Psoas muscle (tissue), 8 donors: ENCODE measurements at places on chromosomes 5 and 9. TPM values are rescaled to one million over a fixed set of nuclear protein-coding genes. Genes with fewer than 3 reads are reported as not detected.

SMU1 gene
- 16.5 TPM for total RNA-seq

IL31RA gene
- total RNA-seq = 0.49 TPM

HNRNPK gene
- 369 TPM for total RNA-seq

SH3TC2 gene
- 0.34 TPM for total RNA-seq

ORM2 gene
- not detected for total RNA-seq

ADRA1B gene
- total RNA-seq = 0.18 TPM

SHOC1 gene
- total RNA-seq = not detected

DNA sequence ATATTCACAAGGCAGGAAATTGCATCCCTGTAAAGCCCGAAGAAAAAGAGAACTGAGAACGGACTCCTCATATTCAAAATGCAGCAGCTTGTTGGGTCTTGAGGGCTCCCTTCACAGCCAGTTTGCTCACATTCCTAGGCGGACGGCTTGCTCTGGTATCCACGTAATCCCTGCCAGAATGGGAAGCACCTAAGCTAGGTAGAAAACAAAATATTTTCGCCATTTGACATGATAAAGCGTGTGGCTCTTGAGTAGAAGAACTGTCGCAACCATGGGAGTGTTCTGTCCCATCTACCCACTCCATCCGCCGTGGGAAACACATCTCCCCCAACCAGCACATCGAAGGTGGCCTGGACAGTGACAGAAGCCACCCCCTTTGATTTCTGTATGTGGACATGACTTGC, 183.1 kb downstream of the GAS1 start:
- no peaks in the 10 kb centered on the region for H3K36me3 ChIP-seq
- no peak overlapping the region for H3K4me3 ChIP-seq
- no peaks in the 10 kb centered on the region for H3K4me1 ChIP-seq
- H3K27ac ChIP-seq = no peak overlapping the region
- H3K27me3 ChIP-seq = no peaks in the 10 kb centered on the region

GRCh38 chr9:132168851-132169250, 7.0 kb downstream of the NTNG2 start:
- no peak overlapping the region for H3K4me3 ChIP-seq
- no peak overlapping the region for H3K27ac ChIP-seq
- H3K4me1 ChIP-seq = peaks cover 7% of the 10 kb centered on the region
- peaks cover 3% of the 10 kb centered on the region for H3K27me3 ChIP-seq
- H3K36me3 ChIP-seq = no peaks in the 10 kb centered on the region
- DNase-seq = no peak

GRCh38 chr9:880725-881124, 39.2 kb downstream of the DMRT1 start:
- H3K4me3 ChIP-seq = no peak overlapping the region
- DNase-seq = no peak
- no peaks in the 10 kb centered on the region for H3K27me3 ChIP-seq
- H3K27ac ChIP-seq = no peak overlapping the region

- H3K27me3 ChIP-seq = no peaks in the 10 kb centered on the region
- no peak overlapping the region for H3K4me3 ChIP-seq
- DNase-seq = no peak
Observed at GRCh38 chr9:131496844-131497405, 5.8 kb upstream of the POMT1 start.

GRCh38 chr5:96440185-96440538, 7.1 kb upstream of the PCSK1 start:
- H3K27ac ChIP-seq = no peak overlapping the region
- H3K27me3 ChIP-seq = no peaks in the 10 kb centered on the region
- H3K36me3 ChIP-seq = no peaks in the 10 kb centered on the region
- H3K4me3 ChIP-seq = no peak overlapping the region

- no peak overlapping the region for H3K4me3 ChIP-seq
- H3K36me3 ChIP-seq = no peaks in the 10 kb centered on the region
- H3K27ac ChIP-seq = no peak overlapping the region
Observed at GRCh38 chr5:32520972-32521371, 64.4 kb upstream of the SUB1 start.

DNA sequence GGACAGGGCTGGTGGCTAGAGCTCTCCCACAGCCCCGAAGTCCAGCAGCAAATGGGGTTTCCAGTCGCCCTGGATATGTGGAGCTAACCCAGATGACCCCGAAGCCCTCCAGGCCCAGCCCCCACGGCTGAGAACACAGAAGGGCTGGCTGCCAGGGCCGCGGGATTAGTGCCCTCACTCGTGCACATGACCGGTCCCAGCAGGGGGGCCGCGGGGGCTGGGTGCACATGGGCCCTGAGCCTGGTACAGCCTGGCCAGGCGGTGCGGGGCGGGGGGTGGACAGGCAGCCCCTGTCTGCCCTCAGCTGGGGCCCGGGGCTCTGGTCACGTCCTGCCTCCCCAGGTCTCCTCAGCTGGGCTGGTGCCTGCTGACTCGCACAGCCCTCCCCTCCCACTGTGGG, 5.9 kb downstream of the SSNA1 start:
- no peak for DNase-seq
- no peaks in the 10 kb centered on the region for H3K27me3 ChIP-seq
- peaks cover 46% of the 10 kb centered on the region for H3K4me1 ChIP-seq
- no peak overlapping the region for H3K4me3 ChIP-seq
- H3K27ac ChIP-seq = no peak overlapping the region
- peaks cover 29% of the 10 kb centered on the region for H3K36me3 ChIP-seq

DNA sequence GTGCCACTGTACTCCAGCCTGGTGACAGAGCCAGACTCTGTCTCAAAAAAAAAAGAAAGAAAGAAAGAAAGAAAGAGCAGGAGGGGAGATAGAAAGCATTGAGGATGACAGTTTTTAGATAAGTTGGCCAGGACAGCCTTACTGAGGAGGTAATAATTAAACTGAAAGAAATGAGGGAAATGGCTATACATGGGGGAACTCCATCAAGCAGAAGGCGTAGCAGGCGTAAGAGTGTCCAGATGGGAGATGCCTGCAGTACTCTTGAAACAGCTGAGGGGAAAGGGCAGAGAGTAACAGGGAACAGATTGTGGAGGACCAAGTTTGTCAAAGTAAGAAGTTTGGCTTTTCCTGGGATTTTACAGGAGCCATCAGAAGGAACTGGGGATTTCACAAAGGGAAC, 57.5 kb downstream of the HMGCS1 start:
- H3K27ac ChIP-seq = no peak overlapping the region
- no peaks in the 10 kb centered on the region for H3K27me3 ChIP-seq
- H3K4me1 ChIP-seq = no peaks in the 10 kb centered on the region
- no peaks in the 10 kb centered on the region for H3K36me3 ChIP-seq

GRCh38 chr5:165149431-165149830, 1644.0 kb downstream of the MAT2B start:
- no peaks in the 10 kb centered on the region for H3K36me3 ChIP-seq
- no peak overlapping the region for H3K27ac ChIP-seq
- no peak for DNase-seq
- H3K4me1 ChIP-seq = no peaks in the 10 kb centered on the region
- no peaks in the 10 kb centered on the region for H3K27me3 ChIP-seq

DNA sequence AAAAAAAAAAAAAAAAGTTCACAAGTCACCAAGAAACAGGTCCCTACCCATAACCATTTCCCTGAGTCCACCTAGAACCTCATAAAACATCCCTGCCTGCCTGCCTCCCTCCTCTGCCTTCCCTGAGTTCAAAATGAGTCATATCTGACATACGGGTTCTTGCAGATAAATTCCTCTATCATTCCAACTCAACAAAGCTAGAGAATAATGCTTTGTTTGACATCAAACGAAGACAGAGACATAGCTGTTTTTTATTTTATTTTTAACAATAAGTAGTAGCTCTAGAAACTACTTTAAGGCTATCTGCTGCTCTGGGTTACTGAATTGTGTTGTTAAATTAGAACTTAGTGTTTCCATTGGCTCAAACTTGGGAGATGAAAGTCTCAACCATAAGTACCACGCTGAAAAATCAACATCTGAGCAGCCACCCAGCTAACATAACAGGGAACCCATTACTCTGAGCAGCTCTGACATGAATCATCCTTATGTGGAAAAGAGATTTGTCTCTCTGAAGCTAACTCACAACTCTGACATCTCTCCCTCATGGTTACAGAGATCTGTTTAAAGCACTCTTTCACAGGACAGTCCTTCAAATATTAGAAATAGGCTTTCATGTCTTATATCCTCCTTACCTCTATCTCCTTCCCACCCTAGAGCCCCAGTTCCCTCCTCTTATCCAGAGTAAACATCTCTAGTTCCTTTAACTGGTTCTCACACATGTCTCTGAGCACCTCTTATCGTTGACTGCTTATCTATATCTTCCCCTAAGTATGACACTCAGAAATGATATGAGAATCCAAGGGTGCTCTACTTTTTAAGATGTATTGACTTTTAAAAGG, 12.1 kb downstream of the TMEM245 start:
- no peak for DNase-seq
- H3K4me3 ChIP-seq = peak overlapping the region; percentile 16
- H3K27ac ChIP-seq = peak overlapping the region; percentile 53
